Upper lobe of right lung (tissue), 1 donor: ENCODE measurements at places on chromosomes 16 and 17. TPM values are rescaled to one million over a fixed set of nuclear protein-coding genes. Genes with fewer than 3 reads are reported as not detected.

The RASD1 gene
- 39.2 TPM for total RNA-seq

The SPIRE2 gene
- total RNA-seq, result 9.5 TPM

The C16orf92 gene
- not detected for total RNA-seq

The OR3A3 gene
- not detected for total RNA-seq

The C17orf78 gene
- not detected for total RNA-seq

The SLC16A11 gene
- total RNA-seq, result 6.8 TPM

The PRSS36 gene
- 3.5 TPM for total RNA-seq

The NPIPB13 gene
- total RNA-seq, result 19.9 TPM

The DRC3 gene
- 3.3 TPM for total RNA-seq

The CIAO2B gene
- total RNA-seq, result 69.4 TPM

The KRTAP4-4 gene
- total RNA-seq, result not detected

The COG8 gene
- 32.3 TPM for total RNA-seq

The PRRT2 gene
- total RNA-seq, result 2.7 TPM

The ARRB2 gene
- 131 TPM for total RNA-seq

The SLC6A2 gene
- not detected for total RNA-seq

The EVPLL gene
- 1.8 TPM for total RNA-seq
